ENCODE measurements at places on chromosomes 4 and X.

DNA sequence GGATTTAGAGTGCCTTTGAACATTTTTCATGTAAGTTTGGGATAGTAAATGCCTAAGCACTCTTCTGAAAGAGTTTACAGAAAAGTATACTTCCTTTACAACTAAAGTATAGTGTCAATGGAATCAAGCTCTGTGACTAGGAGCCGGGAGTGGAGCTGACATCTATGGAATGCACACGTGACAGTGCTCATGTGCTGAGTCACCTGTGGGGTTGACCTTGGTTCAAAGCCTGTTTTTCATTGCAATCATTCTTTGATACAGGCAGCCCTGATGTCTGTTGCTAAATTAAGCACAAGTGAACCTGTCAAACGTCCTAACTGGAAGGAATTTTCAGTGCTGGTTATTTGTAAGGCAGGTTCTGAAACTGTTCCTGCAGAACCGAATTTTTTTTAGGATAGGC, 82.5 kb downstream of the GPAT3 start:
- DNase-seq, result no peak

DNA sequence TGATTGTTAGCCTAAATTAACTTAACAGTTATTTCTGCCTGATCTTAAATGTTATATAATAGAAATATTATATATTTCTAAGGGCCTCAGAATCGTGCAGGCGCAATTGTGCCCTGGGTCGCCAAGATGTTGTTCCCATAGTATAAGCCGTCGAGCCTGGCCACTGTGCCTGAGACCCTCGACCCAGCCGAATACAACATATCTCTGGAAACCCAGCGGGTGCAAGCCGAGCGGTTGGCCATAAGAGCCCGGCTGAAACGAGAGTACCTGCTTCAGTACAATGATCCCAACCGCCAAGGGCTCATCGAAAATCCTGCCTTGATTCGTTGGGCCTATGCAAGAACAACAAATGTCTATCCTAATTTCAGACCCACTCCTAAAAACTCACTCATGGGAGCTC, 549.8 kb downstream of the KCTD8 start:
- DNase-seq, result no peak

DNA sequence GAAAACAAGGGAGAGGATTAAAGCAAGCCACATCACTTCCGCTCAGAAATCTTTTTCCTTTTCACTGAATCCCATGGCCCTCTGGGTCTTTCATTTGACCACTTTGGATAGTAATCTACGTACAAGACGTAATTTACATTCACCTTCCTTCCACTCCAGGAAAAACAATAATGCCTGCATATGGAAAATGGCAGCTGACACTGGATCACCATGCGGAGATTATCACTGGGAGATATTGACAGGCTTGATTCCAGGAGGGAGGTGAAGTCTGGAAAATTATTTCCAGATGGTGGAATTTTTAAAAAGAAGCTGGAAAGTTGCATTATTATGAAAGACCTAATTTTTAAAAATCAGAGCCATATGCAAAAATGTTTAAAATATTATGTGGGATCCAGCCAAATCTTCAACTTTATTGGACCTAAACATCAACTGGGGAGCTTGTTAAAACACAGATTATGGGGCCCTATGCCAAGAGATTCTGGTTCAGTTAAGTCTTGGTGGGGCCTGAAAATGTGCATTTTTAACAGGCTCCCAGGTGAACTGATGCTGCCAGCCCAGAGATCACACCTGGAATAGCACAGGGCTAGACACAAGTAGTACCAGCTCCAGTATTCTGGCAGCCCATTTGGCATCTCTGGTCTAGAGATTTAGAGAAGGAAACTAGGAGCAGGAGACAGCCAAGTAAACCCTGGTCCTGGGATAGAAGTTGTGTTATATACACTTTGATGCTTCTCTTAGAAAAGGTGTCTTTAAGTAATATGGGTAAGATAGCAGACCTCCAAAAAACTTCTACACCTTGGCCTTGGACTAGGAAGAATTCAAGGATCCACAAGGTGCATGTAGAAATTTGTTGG, 290.3 kb upstream of the LDB2 start:
- no peak for DNase-seq

- peak; percentile 8 for DNase-seq
These were observed 118.4 kb downstream of the ASB9 start for GRCh38 chrX:15151267-15152186.

DNA sequence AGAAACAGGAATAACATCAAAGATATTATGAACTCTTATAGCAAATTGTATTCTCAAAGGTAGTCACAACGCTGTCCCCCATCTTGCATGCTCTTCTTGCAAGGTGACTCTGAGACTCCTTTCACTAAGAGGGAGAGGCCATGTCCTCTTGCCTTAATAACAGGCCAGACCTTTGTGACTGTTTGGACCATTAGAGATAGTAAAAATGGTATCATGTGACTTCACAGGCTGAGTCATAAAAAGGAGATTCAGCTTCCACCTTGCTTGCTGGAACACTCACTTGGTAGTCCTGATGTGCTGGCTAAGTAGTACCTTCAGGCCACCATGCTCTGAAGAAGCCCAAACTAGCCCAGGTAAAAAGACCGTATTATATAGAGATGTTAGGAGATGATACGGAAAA, 143.8 kb downstream of the FBXW7 start:
- no peak for DNase-seq

Data from H7 (cell line).